ENCODE measurements at places on chromosomes 4 and X. TPM values are rescaled to one million over a fixed set of nuclear protein-coding genes. Genes with fewer than 3 reads are reported as not detected.

DNA sequence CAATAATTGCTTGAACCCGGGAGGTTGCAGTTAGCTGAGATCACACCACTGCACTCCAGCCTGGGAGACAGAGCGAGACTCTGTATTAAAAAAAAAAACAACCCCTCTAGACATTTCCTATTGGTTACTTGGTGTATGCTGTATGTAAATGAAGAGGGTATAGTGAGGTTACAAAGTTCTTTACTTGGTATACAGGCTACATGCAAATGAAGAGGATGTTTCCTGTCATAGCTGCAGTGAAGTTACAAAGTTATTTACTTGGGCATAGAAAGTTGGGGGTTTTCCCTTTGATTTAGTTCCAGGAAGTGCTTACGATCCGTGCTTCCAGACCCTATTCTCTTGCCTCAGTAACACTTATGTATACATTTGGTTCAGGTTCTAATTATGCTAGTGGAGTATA, 38.4 kb upstream of the CLNK start:
- no peak for DNase-seq

DNA sequence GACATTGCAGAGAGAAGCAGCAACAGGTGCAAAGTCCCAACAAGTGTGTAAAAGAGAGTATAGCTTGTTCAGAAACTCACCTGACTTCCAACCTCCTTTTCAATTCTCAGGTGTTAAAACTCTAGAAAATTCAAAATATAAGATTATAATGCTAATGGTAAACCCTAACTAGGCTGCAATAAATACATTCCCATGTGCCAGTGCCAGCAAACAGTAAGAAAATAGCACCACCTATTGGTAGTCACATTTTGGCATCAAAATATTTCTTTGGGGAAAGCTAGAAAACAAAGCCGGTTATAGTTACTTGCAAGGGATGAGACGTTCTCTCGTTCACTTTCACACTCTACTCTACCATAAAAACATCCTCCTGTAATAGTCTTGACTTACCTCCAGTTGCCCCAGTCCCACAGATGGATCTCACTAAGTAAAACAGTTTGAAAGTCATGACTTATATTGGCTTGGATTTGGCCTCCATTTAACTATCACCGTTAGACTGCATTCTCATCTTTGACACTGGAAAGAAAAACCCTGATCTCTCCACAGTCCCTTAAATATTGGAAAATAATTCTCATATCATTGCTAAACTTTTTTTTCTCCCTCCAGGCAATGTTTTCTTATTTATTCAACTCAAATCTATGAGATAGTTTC, 9.6 kb downstream of the BMP3 start:
- peak; percentile 41 for DNase-seq

GRCh38 chr4:92270908-92271307, 32.9 kb upstream of the GRID2 start:
- DNase-seq, result peak; percentile 17

DNA sequence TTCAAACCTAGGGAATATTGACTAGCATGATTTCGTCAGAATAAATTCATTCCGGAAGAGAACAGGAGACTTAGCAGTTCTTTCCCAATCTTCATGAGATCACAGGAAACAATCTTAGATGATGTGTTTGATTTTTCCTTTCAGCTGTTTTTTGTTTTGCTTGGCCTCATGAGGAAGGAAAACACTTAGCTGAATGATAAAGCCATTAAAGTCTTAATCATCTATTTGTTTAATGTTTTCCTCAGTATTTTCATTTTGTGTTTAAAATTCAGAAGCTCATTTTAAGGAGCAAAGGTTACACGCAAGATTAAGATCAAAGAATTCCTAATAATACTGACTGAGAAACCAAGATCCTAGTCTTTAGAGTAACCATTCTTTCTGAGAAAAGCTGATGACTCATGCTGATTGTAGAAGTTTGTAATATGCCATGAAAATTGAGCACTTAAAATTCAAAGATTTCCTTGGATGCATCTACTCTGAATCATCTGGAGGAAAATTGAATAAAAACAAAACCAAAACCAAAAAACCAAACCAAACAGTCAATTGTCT, 15.4 kb upstream of the TBC1D19 start:
- DNase-seq, result no peak

DNA sequence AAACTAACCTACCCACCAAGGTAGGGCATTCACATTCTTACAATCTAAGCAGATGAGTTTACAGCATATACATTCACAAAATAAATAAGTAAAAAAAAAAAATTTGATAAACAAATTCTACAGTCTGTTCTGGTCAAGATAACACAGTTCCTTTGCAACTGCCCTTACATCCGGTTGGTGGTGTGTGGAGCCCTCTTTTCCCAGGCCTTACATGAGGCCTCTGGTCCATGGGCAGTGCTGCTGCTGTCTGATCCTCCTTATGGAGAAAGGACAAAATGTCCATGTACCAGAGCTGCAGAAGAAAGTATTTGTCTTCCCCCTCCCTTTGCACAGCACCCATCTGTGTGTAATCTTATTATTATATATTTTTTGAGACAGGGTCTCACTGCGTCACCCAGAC, 2.2 kb upstream of the SEPTIN11 start:
- DNase-seq, result no peak

DNA sequence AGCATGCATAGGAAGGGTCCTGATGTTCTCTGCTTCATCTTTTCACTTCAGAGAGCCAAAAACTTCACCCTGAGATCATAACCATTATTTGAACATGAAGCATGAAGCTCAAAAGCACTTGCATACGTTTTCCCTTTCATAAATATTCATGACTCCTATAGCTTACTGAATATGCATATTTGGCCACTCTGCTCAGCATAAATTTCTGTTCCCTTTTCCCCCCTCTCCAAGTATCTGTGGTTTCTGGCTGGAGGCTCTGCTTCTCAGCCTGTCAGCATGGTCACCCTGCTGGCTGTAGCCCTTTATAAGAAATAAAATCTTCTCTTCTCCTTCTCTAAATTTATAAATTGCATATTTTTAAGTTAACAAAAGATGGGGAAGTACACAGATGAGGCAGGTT, 384.7 kb upstream of the AGA start:
- no peak for DNase-seq

DNA sequence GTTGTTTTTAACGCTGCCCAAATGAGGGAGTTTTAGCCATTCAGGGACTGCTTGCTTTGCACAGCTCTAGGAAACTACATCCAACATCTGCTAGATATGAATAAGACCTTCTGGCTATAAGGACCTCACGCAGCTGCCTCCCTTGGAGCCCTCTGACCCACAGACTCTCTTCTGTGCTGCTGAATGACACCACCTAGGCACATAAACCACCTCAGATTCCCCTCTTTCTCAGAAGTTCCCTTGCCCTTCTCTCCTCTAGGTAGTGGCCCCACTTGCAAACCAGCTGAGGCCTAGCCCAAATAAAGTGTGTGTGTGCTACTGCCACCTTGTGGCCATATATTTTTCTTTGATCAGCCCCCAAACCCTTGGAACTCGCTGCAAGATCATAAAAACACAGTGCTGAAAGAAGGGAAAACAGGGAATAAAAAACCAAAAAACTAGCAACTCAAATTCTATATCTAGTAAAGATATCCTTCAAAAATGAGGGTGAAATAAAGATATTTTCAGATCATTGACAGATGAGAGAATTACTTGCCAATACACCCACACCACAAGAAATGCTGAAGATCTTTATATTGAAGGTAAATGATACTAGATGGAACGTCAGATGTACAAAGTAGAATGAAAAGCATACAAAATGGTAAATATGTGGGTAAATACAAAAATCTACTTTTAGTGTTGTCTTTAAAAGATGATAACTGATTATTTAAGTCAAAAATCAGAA, 265.9 kb downstream of the ADAMTS3 start:
- DNase-seq, result peak; percentile 48

DNA sequence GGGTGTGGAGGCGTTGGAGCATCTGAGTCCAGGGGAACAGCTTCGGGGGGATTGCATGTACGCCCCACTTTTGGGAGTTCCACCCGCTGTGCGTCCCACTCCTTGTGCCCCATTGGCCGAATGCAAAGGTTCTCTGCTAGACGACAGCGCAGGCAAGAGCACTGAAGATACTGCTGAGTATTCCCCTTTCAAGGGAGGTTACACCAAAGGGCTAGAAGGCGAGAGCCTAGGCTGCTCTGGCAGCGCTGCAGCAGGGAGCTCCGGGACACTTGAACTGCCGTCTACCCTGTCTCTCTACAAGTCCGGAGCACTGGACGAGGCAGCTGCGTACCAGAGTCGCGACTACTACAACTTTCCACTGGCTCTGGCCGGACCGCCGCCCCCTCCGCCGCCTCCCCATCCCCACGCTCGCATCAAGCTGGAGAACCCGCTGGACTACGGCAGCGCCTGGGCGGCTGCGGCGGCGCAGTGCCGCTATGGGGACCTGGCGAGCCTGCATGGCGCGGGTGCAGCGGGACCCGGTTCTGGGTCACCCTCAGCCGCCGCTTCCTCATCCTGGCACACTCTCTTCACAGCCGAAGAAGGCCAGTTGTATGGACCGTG, 2.2 kb downstream of the AR start:
- DNase-seq, result no peak

DNA sequence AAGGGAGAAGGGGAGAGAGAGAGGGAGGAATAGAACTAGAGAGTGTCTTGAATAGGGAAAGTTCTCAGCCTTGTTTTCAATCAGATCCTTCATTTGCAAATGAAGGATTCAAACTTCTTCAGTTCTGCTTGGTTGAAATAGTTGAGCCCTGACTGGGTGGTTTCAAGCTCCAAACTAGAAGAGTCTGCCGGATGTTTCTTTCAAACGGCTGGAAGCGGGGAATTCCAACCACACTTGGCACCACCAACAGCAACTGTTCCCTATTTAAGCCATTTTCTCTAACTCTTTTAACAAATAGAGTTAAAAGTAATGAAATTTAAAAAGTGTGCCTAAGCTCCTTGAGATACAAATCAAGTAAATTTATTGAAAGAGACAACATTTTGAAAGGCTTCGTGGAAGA, 67.5 kb upstream of the DDX60 start:
- DNase-seq, result no peak

GRCh38 chr4:92847026-92847425, 543.3 kb downstream of the GRID2 start:
- peak; percentile 93 for DNase-seq

DNA sequence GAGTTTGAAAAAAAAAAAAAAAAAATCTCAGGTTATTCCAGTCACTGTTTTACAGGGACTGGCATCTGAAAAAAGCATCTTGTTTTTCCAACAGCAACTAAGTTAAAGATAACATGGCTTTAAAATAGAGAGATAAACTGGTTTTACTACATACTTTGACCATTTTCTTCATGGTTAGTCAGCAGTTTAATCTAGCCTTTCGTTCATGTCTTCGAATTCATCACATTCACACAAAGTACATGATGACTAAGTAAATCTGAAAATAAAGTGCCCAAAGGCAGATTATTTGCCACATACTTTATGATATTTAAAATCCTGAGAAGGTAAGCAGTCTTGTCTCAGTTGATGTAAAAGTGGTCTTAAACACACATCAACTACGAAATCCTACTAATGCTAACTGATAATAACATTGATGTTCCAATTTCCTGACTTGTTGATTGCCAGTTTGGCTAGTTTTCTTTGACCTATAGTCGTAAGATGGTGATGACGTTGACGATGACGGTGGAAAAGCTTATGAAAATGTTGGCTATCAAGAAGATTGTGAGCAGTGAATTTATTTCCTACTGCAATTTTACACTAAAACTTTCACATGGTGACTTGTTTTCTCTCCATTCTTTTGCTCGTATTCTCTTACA, 540.5 kb upstream of the BOD1L1 start:
- DNase-seq, result no peak

DNA sequence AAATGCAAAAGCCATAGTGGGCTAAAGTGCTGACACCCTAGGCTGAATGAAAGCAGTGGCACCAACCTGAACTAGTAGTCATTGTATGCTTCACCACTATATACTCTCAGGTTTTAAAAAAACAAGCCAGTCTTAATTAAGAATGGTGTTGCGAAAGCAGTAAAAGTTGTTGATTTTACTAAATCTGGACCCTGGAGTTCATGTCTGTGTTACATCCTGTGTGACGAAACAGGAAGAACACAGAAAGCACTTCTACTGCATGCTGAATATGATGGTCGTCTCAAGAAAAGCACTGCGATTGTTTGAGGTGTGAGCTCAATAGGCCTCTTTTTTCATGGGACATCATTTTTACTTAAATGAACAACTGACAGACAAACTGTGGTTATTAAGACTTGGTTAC, 24.2 kb upstream of the GDPD2 start:
- DNase-seq, result no peak

- DNase-seq, result no peak
Observed at GRCh38 chrX:79266702-79267101, 100.4 kb downstream of the ITM2A start.

DNA sequence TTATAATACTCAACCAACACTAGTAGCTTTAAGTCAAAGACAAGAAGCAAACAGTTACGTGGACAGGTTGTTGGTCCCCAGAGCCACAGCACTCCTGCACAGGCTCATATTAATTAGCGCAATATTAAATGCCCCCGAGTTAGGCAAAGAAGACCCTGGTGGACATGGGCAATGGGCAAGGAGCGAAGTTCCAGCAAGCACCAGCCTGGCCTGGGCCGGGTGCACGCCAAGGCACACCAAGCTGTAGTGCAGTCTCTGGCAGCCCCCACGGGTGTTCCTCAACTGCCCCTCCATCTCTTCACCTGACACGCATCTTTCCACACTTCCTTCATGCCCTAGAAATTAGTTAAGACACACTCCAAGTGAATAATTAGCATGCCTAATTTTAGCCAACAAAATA, 20.1 kb downstream of the FAT1 start:
- DNase-seq, result no peak

- no peak for DNase-seq
Observed at GRCh38 chr4:85522277-85522676, 47.3 kb downstream of the ARHGAP24 start.

GRCh38 chr4:160319868-160320260, 1217.0 kb downstream of the RAPGEF2 start:
- no peak for DNase-seq

- no peak for DNase-seq
Observed at GRCh38 chr4:38119668-38120385, 159.6 kb downstream of the PTTG2 start.

DNA sequence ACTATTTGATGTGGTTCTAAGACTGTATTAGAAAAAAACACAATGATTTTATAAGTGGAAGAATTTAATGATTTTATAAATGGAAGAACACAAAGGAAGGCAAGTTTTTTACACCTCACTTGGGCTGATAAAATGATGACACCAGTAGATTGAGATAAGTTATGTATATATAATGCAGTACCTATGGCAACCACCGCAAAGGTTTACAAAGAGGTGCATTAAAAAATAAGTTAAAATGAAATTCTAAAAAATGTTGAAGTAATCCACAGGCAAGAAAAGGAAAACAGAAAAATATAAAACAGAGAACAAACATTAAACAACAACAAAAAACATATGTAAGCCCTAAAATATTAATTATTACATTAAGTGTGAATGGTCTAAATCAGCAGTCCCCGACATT, 490.9 kb upstream of the AADAT start:
- DNase-seq, result no peak

- DNase-seq, result no peak
Observed at GRCh38 chr4:126238013-126238412, 923.3 kb downstream of the FAT4 start.

- DNase-seq, result no peak
Observed at GRCh38 chr4:154719087-154719486, 24.7 kb upstream of the LRAT start.

Gene SEPSECS
- total RNA-seq, result 4.7 TPM

Gene SH3D19
- 23.3 TPM for total RNA-seq

Gene NLRP2B
- not detected for total RNA-seq

Gene HSFX4
- total RNA-seq, result not detected

Gene PAK3
- not detected for total RNA-seq

Gene VCX2
- not detected for total RNA-seq

Gene MTCP1
- 6.5 TPM for total RNA-seq

Gene STPG2
- 0.12 TPM for total RNA-seq

Gene ZAR1
- total RNA-seq, result not detected

Gene TMA16
- 42.3 TPM for total RNA-seq

Gene CHRDL1
- not detected for total RNA-seq

Gene ADH1B
- not detected for total RNA-seq
